ENCODE measurements at places on chromosomes 3 and 15.

- DNase-seq, result no peak
Observed at GRCh38 chr3:59593380-59593779, 543.6 kb upstream of the CFAP20DC start.

DNA sequence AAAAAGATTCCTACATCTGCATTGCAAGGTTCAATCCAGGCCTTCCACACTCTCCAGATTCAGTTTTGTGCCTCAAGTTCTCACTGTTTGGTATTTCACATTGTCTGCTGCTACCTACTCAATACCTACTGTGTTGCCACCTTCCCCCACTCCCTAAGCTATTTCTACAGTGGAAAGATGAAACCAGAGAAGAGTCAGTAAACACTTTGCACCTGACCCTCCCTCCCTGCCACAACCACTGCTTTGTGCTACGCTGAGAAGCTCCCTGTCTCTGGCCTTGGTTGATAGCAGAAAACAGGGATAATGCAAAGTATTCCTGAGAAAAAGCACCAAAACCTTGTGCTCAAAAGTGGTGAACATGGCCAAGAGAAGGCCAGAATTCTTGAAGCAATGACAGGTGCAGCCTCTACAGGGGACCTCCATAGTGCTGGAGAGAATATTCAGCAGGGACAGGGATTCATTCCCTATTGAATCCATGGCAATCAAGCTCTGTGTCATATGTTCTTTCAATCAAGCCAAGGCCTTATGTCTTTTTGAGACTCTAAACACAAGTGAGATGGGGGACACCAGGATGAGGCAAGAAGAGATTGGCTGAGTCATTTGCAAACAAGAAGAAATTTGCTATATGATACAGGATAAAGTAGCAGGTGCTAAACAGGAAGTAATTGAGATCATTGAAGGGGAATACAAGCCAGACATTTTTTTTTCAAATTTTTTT is 83.5 kb upstream of the LIPC start:
- DNase-seq, result no peak

DNA sequence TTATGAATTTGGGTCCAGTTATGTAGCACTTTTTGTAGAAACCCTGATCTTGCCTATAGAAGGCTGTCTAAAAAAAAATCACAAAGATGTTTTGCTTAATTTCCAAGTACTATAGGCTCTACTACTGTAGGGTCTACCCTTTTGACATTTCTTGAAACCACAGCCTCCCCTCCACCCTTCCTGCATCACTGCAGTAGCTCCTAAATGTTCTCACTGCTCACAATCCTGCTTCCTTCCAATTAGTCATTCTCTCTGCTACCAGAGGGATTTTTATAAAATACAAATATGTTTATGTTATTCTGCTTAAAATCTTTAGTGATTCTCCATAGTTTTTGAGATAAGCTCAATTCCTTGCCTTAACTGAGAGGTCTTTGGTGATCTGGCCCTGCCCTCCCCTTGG is 114.0 kb downstream of the CYP19A1 start:
- DNase-seq, result no peak

- no peak for DNase-seq
Observed at GRCh38 chr3:67296039-67296892, 298.2 kb downstream of the KBTBD8 start.

DNA sequence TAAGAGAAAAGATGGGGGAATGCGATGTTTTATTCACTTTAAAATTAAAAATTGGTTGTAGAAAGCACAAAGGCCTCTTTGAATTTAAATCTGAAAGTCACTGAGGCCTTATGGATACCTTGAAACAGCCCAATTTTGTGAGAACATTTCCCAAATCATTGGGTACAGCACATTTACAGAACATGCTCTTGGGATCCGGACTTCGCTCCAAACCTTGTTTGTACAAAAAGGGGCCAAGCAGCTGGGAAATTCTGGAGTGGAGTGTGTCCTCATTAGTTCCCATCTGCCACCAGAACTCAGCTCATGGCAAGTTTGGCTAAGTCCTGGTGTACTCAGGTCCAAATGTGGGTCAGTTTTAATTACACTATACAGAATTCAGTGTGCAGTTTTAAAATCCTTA is 254.2 kb downstream of the ZBTB20 start:
- no peak for DNase-seq

GRCh38 chr3:99877031-99877579 is 59.4 kb downstream of the CMSS1 start:
- DNase-seq, result no peak

GRCh38 chr15:49809894-49810609 is 189.2 kb downstream of the DTWD1 start:
- DNase-seq, result no peak

DNA sequence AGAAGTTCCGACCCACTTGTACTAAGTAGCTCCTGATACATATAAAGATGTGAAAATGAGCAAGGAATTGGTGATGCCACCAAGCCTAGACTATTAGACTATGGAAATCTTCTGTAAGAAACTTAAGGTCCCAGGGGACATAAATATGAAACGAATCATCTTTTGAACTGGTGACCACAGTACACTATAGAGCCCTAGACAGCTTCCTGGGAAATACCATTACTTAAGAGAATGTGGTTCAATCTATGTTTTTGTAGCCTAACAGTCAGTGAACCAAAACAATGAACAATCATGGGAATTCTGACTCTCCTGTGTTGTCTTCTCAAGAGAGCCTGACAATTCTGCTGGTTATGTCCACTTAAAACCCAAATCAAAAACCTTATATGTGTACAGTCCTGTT is 191.6 kb downstream of the GREM1 start:
- peak; percentile 52 for DNase-seq

DNA sequence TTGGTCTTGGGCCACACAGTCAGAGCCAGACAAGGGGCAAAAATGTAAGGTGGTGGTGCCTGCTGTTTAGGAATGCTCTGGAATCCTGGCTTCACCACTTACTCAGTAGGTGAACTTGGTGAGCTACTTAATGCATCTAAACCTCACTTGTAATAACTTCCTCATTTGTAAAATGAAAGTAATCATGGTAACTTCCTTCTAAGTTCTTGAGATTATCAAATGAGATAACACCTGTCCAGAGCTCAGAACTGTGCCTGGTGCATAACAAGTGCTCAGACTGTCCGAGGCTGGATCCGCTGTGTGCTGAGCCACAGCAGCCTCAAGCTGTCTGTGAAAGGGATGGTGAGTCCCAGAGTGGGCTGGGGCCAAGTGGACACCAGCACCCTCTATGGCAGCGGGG is 62.8 kb upstream of the KY start:
- DNase-seq, result no peak

GRCh38 chr3:40267937-40268724 is 41.4 kb upstream of the EIF1B start:
- no peak for DNase-seq

Data from AG08395 (cell line).